H4 (cell line): ENCODE measurements at places on chromosomes 3 and 15.

GRCh38 chr15:78216276-78217104 lies 17.9 kb downstream of the ACSBG1 start:
- DNase-seq, result peak; percentile 97

- DNase-seq, result peak; percentile 88
Measured at GRCh38 chr3:16665282-16665741, 60.1 kb upstream of the DAZL start.

- peak; percentile 73 for DNase-seq
Measured at GRCh38 chr15:39429898-39430357, 151.0 kb upstream of the THBS1 start.

GRCh38 chr3:73479325-73479724 lies 145.4 kb downstream of the PDZRN3 start:
- DNase-seq, result no peak

- DNase-seq, result peak; percentile 37
Measured at GRCh38 chr3:68876112-68876713, 56.1 kb downstream of the TAFA4 start.

DNA sequence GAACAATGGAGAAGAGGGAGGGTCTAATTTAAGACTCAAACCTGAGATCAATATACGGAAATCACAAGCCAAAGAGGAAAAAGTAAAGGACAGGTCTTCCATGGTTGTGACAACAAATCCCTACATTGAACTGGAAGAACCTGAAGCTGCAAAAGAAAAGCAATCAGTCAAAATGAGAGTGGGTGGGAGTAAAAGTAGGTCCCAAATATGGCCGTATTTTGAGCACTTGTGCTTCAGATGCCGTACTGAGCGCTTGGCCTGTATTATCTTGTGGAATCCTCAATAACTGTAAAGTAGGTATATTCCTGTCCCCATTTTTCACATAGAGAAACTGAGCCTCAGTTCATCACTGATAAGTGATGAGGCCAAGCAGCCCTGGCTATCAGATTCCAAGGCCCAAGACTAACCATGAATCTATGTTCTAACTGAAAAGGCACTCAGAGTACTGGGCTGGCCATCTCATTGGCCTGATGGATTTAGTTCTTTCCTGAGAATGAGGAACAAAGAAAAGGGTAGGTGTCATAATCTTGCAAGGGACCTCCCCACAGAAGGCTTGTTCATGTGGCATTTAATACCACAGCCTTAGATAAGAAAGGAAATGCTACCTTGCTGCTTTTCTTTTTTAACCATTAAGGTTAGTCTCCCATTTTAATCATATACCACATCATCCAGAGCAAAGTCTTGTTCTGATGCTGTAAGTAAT lies 52.5 kb downstream of the LRRN1 start:
- no peak for DNase-seq

DNA sequence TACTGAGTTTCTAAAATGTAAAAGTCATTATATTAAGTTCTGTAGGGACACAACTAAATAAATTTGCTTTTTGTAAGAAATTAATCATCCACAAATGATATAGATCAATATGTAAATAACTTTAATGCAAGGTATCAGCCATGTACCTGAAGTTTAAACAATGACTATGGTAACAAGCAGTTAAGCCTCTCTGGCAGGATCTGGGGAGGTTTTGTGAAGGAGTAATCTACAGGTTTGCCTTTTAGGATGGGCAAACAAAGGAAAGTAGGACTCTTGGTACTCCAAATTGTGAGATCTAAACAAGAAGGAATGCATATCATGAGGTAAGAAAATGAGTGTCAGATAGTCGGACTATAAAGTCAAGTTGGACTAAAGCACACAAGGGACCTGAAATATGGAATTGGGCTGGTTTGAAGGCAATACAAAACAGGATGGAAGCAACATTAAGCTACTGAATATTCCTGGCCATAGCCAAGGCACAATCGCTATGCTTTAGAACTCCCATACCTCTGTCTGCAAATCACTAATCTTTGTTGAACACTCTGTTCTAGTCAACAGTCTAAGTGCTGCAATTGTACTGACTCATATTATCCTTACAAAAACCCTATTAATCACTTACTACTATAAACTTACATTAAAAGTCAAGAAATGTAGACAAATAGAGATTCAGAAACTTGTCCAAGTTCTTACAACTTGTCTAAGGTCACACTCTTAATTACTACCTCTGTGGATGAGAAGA lies 412.8 kb downstream of the DIPK2A start:
- DNase-seq, result no peak

- DNase-seq, result no peak
Measured at GRCh38 chr3:194111336-194111735, 24.6 kb upstream of the HES1 start.

DNA sequence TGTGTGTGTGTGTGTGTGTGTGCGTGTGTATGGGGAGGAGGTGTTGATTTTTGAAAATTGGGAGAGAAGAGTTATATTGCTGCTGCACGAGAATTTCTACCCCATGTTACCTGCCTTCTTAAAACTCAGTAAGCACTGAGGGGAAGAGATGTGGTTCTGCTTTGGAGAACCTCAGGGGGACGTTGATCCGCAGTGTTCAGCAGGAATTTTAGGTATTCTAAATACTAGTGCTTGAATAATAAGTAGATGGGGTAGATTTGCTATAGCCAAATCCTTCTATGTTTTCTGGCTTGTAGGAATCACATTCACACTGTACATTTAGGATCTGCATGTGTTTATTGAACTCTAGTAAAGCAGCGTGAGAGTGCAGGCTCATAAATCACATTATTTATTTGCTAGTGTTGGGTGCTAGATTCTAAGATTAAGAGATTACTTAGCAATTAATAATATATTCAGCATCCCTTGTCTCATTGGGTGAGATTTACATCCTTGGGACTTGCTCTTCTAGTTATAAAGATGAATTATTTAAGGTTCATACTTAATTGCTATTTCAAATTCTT lies 268.1 kb downstream of the MFSD1 start:
- DNase-seq, result no peak

GRCh38 chr15:84035399-84035766 lies 200.2 kb upstream of the GOLGA6L4 start:
- peak; percentile 17 for DNase-seq

DNA sequence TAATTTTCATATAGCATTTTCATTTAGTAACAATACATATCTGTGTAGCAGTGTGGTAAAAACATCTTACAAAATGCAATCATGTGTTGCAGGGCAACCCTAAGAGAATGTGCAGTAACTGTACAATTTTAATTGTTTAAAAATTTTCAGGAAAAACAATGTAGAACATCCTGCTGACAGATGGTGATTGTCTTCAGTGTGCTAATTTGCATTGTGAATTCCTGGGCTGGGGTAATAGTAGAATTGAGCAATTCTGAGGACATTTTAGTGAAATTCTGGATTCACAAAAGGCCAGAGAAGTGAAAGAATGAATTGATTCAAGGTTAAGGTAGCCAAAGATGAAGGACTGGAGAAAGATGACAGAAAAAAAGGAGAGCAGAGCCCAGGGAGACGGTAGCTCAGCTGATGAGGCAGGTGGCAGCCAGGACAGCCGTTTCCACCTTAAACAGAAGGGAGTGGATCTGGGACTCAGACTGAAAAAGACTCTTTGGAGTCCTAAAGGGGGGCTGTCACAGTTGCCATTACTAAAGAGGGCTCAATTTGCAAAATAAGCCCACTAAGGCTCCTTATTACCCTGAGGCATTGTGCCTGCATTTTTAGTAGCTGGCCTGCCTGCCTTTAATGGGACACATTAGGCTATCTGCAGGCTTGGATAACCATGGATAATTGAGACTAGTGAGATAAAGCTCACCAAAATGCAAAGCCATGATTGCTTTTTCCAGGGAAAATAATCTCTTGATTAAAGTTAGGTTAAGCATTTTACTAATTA lies 8.6 kb downstream of the MAP3K13 start:
- no peak for DNase-seq

- no peak for DNase-seq
Measured at GRCh38 chr15:72086920-72087648, 30.9 kb downstream of the MYO9A start.

- no peak for DNase-seq
Measured at GRCh38 chr3:148439254-148439822, 258.4 kb upstream of the AGTR1 start.

DNA sequence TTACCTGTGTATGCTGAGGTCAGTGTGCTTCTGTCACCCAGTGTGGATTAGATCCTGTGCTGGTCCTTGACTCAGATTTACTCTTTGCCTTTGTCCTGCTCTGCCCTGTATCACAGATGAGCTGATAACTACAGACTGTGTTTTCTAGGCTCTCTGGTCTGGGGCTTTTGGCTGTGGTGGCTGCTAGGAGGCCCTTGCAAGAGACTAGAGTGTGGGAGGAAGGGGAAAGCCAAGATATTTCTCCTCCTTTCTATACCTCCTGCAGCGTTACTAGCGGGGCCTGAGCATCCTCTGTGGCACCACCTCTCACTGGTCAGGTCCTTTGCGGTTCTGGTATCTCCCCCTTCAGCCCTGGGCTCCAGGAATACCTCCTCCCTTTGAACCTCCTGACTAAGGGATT lies 282.3 kb upstream of the TBC1D5 start:
- DNase-seq, result no peak

DNA sequence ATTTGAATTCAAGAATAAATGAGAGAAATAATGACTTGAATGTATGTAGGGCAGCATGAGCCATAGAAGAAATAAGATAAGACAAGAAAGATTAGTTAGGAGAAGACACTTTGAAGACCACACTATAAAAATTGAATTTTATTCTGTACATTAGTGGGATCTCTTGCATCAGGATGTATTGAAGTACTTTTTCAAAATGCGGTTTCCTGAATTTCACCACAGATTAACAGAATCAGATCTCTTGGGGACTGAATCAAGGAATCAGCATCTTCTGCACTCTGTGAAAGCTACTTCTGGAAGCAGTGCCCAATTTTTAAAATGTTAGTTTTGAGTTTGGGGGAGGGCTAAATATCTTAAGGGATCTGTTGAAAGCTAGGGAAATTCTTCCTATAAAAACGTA lies 763.9 kb upstream of the GOLIM4 start:
- DNase-seq, result no peak

DNA sequence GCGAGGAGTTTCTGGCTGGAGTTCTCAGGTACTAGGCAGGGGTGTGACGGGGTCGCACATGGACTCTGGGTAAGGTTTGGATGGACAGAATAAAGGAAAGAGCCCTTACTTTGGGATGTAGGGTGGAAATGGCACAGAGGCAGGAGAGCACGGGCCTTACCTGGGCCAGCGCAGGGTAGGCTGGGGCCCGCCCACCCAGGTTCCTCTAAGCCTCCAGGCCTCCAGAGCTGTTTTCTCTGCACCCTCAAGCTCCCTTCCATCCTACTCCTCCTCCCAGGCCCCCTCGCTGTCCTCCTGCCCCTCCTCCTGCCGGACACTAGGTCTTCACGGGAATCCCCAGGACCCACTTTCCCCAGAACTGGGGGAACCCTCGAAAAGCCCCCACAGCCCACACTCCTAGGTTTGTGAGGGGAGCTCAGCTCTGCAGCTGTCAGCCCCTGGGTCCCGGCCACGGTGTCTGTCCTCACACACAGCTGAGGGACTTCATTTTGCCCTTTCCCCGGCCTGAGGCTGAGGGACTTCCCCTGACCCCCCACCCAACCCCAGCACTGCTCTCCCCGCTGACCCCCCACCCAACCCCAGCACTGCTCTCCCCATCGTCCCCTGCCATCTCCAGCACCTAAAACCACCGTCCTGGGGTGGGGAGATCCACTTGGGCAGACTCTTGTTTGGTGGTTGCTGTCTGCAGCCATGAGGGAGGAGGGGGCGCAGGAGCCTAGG lies 53.0 kb upstream of the PCSK6 start:
- DNase-seq, result no peak

DNA sequence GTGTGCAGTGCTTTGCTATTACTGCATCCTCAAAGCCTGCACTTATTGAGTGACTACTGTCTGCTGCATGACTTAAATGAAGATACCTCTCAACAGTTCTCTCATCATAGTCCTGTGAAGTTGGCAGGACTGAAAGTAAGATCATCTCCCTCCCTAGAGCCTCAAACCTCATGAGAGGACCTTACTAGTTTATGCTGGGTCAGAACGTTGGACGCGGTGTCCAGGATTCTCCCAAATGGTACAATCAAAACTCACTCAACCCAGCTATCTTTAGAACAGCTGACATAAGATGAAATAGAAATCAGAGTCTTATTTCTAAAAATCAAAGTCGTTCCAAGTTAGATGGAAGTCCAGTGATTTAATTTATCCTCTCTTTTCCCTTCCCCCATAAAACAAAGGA lies 219.7 kb downstream of the PDZRN3 start:
- DNase-seq, result no peak

- no peak for DNase-seq
Measured at GRCh38 chr15:31338318-31338878, 11.8 kb downstream of the KLF13 start.

GRCh38 chr3:106172780-106173179 lies 304.0 kb upstream of the CBLB start:
- no peak for DNase-seq

- no peak for DNase-seq
Measured at GRCh38 chr3:49721596-49721895, 2.1 kb upstream of the AMIGO3 start.

DNA sequence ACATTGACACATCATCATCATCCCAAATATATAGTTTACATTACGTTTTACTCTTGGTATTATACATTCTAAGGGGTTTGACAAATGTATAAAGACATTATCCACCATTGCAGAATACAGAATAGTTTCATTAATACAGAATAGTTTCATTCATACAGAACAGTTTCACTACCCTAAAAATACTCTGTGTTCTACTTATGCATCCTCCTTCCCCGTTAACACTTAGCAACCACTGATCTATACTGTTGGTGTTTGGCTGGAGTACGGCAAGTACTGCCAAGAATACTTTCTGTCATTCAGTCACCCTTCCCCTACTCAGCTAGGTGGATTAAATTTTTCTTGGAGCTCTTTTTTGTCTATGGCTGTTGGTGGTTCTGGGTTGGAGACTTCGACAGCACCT lies 33.4 kb downstream of the LEKR1 start:
- no peak for DNase-seq

DNA sequence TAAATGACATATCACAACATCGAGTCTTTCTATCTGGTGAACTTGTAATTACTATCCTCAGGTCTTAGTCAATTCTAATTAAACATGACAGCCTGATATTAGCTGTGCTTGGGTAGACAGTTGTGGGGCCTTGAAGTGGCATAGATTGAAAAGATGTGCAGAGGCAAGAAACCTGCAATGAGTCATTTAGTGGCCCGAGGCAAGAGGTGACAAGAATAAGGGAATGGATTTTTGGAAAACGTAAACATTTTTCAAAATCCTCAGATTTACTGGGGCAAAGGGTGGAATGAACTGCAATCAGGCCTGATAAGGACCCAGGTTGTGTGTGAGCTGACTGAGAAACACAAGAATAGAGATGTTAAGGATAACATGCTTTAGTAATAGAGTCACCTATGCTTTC lies 29.5 kb upstream of the ULK4 start:
- no peak for DNase-seq

GRCh38 chr3:149292666-149293065 lies 40.8 kb downstream of the TM4SF18 start:
- DNase-seq, result no peak

- no peak for DNase-seq
Measured at GRCh38 chr3:156383441-156384025, 171.4 kb downstream of the SSR3 start.

DNA sequence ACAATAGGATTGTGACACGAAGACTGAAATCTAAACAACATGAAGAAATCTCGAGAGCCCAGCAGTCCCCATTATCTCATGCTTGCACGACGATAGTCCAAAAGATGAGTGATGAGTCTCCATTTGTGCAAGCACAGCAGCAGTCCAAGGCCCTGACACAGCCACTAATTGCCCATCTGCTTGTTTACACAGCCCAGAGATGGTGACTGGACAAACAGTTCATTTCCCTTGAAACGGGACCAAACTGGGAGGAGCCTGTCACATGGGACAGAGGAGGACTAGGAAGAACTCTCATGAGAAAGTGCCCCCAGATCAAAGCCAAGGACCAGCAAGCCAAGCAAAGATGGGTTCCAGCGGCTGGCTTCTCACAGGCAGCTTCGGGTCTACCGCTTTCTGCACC lies 121.0 kb downstream of the GREM1 start:
- DNase-seq, result peak; percentile 95
